ENCODE measurements at places on chromosomes 11 and 22.

DNA sequence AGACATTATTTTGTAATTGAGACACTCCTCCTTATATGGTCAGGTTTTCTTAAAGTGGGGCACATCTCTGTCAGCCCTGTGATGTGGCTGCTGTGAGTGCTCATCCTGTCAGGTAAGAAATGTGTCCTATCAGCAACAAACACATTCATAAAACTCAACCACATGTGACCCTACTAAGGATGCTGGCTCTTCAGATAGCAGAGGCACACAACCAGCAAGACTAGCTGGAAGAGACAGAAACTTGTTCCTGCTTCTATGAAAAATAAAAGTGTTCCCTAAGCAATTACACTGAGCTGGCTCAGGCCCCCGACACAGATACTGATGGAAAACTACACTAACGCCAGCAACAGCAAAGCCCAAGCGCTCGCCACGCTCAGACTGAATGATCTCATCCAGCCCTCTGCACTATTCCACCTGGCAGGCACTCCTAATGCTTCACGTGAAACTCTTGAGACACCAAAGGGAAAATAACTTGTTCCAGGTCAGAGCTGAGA lies 49.8 kb upstream of the CYP2D6 start:
- no peak for DNase-seq

- no peak for DNase-seq
Observed at GRCh38 chr11:47003180-47003877, 66.8 kb downstream of the CSTPP1 start.

- no peak for DNase-seq
Observed at GRCh38 chr11:134332189-134332631, 422 bp downstream of the GLB1L2 start.

- no peak for DNase-seq
Observed at GRCh38 chr11:45041596-45041995, 90.9 kb upstream of the TP53I11 start.

DNA sequence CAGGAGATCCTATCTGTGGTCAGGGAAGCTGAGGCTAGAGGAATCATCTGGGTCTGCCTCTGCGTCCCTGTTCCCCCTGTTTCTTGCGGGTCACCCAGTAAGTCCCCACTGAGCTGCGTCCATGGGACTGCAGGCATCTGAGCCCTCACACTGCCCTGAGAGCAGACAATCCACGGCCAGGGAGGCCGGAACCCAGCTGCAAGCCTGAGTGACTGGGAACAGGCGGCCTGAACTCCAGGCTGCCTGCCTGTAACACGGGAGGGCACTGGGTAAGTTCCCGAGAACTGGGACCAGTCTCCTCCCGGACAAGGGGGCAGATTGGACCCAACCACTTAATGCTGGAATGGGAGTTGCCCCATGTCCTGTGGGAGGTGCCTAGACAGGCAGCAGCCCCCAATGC lies 727.4 kb downstream of the BRD1 start:
- no peak for DNase-seq

GRCh38 chr11:106961518-106961917 lies 56.8 kb downstream of the GUCY1A2 start:
- no peak for DNase-seq

GRCh38 chr22:49468487-49469198 lies 359.0 kb downstream of the BRD1 start:
- no peak for DNase-seq

DNA sequence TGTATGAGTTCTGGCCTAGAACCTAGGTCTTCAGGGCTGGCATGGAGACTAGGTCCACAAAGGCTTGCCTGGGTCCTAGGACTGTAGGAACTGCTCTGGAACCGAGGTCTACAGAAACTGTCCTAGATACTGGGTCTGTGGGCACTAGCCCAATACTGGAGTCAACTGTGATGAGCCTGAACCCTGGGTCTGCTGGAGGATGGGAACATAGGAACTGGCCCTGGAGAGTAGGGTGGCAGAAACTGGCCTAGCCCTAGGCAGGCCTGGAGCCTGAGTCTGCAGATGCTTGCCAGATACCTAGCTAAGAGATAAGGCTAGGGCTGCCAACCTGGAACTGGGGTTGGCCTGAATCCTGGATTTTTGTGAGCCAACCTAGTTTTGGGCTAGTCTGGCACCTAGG lies 19.2 kb upstream of the GLYATL2 start:
- DNase-seq, result no peak

GRCh38 chr22:42885446-42885845 lies 28.4 kb upstream of the ARFGAP3 start:
- DNase-seq, result no peak

DNA sequence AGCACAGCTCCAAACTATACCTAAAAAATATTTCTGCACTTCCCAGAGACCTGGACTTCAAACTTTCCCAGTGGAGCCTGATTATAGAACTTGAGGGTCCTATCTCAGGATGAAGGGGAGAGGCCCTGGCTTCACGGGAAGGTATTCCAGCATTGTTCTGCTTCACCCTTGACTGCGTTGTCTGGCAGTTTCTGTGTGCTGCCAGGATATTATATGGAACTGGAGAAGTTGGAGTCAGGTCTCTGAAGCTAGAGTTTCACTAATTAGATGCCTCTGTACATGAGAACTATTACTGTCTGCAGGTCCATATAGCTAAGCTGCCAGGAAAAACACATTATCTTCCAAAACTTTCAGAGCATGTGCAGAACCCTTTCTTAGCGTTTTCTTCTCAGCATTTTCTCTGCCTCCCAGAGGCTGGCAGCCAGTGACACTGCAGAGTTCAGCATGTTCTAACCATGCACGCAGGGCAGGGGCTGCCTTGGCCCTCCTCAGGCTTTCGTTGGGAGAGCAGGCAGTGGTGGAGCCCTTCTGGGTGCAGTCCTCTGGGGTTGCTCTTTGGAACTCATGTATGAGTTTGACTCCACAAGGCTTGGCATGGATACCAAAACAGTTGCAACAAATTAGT lies 99.3 kb downstream of the CWC15 start:
- no peak for DNase-seq

- no peak for DNase-seq
Observed at GRCh38 chr11:47369676-47370075, 8.7 kb downstream of the SPI1 start.

DNA sequence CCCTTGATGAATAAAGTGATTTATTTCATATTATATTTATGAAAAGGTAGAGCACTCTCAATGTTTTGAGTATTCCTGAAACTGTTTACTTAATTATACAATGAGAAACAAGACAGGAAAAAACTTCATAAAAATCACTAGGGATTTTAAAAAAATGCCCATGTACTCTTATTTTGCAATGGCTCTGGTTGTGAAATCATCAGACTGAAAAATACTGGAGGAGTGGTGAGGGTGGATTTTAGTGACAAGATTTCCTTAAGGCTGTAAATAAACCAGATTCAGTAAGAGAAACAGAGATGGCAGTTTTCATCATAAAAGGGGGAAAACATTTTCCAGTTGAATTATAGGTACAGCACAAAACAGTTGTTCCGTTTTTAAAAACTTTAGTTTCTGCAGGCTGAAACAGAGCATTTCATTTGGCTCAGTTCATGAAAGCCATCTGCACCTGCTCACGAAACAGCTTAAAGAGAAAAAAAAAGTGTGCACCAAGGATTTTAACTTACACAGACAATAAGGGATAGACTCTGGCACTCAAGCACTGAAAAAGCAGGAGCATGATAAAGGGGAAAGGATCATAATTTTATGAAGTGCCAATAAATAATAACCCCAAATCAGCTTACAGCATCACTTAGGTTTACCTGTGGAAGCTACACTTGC lies 100.7 kb downstream of the MAML2 start:
- DNase-seq, result no peak

GRCh38 chr11:114610550-114610949 lies 15.0 kb upstream of the NXPE4 start:
- no peak for DNase-seq

DNA sequence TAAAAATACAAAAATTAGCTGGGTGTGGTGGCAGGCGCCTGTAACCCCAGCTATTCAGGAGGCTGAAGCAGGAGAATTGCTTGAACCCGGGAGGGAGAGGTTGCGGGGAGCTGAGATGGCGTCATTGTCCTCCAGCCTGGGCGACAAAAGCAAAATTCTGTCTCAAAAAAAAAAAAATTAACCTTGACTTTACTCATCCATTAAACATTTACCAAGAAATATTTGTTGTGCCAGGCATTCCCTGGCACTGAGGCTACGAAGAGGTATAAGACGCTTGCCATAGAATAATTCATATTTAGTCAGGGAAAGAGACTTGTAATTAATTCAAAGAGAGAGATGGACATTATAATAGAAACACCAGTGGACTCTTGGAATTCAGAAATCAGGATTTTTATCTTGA lies 13.2 kb upstream of the PAFAH1B2 start:
- no peak for DNase-seq

GRCh38 chr11:67496113-67496512 lies 9.1 kb downstream of the PITPNM1 start:
- no peak for DNase-seq

DNA sequence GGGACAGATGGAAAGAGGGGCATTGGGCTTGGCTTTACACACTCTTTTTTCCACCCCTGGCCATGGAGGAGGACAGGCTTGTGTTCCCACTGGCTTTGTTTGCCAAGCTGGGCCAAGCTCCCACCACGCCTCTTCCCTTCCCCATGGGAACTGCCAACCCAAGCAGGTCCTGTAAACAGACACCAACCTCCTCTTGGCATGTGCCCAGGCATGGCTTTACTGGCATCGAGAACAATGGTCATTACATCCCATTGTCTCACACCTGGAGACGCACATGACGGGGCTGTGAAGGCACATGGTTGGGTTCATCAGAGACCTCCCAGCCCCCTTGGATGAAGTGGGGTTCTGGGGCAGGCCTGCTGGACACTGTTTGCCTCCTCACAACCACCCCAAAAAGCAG lies 11.7 kb downstream of the SEC14L3 start:
- DNase-seq, result no peak

- DNase-seq, result no peak
Observed at GRCh38 chr22:19271856-19272535, 19.5 kb downstream of the CLTCL1 start.
